ENCODE measurements at places on chromosomes 2 and 18.

- no peak for DNase-seq
Measured at GRCh38 chr18:23943104-23943503, 71.5 kb upstream of the TTC39C start.

DNA sequence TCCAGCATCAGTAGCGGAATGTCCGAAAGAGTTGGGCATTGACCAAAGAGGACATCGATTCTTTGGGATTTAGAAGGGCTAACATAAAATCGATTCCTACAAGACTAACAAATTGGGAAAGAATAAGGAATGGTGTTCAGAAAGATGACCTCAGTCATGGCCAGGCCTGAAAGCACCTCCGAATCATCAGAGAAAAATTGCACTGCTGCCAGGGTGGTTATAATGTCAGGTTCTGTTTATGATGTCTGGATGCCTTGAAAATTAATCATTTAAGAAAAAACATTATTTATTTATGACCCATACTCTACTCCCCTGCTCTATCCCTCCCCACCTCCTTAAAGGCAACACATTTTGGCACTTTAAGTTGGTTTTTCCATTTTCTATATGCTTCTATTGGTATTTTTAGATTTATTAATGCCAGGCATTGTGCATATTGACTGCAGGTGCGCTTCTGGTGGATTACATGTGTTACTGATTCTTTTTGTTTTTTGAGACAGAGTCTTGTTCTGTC lies 104.7 kb downstream of the MYCN start:
- DNase-seq: no peak

DNA sequence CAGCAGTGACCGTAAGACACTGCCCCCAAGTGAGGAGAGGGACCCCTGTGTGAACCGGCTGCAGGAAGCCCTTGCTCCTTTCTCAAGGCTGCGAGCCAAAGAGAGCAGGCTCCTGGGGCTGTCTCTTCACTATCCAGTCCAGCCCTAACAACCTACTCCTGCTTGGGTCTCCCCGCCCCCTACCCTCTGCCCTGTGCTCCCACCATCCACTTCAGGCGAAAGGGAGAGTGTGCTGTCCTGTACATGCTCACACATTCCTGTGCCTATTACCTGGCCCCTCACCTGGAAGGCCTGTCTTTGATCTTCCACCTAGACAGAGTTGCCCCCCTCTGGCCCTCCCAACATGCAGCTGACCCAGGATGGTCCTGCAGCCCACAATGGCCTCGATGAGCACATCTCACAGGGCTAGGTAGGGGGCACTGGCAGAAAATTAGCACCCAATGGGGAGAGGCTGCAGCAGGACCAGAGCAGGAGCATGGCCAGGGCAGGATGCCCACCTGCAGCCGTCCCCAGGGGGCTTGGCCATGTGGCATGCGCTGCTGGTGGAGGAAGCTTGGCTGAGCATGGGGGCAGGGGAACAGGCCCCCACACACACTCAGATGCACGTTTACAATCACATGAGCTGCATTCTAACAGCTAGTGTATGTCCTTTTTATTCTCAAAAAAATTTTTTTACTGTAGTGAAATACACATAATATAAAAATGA lies 93.5 kb downstream of the POLR1A start:
- no peak for DNase-seq

DNA sequence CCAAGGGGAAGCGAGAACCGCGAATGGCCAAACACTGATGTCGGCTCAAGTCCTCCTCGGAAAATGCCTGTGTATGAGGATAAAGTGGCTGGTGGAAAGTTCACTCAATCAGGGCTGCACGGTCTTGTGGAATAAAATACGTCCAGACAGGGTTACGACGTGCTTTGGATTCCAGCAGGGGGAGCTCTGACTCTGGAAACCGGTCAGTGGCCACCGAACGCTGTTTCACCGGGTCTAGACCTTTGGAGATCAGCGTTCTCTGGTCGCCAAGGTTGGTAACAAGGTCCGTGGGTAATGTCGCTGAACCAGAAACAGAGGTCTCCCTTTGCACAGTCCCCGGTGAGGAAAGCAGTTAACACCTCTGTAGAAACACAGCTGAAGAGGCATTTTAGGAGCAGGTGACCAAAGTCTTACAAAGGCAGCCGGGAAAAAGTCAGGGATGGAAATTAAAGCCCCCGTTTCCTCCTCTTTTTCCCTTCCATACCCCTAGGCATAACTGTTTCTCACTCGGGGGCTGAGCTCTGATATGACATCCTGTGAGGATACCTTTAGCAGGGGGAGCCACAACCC lies 47.8 kb downstream of the CDCA7 start:
- DNase-seq: peak; percentile 13

GRCh38 chr2:237150831-237151375 lies 65.2 kb downstream of the COPS8 start:
- DNase-seq: no peak

DNA sequence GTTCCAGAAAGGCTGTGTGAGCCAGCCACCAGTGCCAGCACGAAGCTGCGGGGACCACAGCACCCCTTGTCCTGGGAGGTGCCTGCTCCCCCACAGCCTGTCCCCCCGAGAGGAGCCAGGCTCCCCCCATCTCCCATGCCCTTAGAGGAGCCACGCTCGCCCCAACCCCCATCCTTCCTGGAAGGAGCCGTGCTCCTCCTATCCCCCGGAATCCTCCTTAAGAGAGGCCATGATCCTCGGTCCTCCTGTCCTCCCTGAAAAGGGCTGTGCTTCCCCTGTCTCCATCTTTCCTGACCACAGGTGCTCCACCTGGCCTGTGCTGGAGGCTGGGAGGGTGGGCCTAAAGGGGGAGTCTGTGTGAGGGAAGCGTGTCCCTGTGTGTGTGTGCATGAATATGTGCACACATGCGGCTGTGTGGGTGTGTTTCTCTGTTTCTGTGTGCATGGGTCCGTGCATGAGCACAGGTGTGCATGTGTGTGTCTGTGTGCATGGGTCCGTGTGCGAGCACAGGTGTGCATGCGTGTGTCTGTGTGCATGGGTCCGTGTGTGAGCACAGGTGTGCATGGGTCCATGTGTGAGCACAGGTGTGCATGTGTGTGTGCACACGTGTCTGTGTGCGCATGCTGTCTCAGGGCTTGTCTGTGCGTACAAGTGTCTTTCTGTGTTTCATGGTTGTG lies 80.3 kb downstream of the RTP5 start:
- DNase-seq: no peak

- DNase-seq: no peak
Measured at GRCh38 chr2:66069937-66070720, 364.8 kb upstream of the MEIS1 start.

GRCh38 chr2:236675051-236675450 lies 105.4 kb downstream of the ACKR3 start:
- DNase-seq: no peak

DNA sequence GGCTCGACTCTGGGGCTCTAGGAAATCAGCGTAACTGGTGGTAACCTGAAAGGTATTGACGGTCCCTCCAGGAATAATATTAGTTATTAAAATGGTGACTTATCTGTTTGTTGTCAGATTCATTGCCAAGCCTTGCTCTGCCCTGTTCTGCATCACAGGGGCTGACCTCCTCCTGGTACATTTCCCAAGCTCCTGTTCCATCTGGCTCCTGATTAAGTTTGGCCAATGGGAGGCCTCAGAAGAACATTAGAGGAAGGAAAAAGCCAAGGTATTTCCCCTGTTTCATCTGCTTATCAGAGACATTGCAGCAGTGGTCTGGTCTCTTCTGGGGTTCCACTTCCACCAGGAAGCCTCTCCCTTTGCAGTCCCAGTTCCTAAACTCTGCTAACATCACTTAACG lies 527.0 kb downstream of the TNS1 start:
- DNase-seq: no peak

- DNase-seq: no peak
Measured at GRCh38 chr2:203849010-203849409, 18.6 kb upstream of the CTLA4 start.

DNA sequence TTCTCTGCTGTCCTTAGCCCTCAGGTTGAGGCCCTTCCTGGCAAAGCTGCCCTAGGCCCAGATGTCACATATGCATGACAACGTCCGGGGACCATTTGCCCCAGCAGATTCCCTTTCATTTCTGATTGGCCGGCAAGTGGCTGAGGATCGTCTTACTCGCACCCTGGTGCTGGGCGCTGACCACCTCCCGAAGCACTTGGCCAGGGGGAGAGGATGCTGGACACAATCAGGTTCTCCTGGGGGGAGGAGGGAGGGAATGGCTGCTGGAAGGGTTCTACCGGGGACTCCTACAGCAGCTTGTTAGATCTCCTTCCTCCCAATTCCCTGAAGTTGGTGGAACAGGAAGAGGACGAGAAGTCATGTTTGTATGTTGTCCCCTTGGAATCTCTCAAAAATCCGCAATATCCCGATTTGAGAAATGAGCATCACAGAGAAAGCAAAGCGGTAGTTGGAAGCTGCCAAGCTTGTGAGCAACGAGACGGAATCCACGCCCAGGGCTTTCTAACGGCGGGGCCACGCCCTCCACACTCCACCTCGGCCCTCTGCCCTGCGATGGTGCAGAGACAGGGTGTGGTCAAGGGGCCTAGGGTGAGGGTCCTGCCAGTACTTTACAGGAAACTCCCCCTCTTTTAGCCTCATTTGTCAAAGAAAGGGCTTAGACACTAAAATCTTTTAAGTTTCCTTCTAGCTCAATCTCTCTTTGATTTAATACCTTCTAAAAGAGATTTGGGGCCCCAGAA lies 61.8 kb upstream of the YWHAQ start:
- no peak for DNase-seq

- no peak for DNase-seq
Measured at GRCh38 chr2:191169456-191170300, 18.9 kb upstream of the STAT4 start.

DNA sequence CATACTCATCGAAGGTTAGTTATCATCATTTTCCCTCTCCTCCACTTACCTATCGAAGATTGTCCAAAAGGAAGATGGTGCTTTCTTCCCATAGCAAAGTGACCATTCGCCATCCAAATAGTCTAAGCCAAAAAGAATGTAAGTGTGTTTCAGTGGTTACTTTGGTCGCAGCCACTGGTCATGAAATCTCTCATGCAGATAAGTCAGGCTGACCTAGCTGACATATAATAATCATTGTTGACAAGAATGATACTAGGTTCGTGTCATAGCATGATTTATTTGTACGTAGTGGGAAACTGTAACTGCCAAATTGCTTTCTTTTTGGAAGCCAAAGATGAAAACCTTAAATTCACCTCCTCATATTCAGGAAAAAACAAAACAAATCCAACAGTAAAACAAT lies 89.6 kb upstream of the PMAIP1 start:
- DNase-seq: no peak

DNA sequence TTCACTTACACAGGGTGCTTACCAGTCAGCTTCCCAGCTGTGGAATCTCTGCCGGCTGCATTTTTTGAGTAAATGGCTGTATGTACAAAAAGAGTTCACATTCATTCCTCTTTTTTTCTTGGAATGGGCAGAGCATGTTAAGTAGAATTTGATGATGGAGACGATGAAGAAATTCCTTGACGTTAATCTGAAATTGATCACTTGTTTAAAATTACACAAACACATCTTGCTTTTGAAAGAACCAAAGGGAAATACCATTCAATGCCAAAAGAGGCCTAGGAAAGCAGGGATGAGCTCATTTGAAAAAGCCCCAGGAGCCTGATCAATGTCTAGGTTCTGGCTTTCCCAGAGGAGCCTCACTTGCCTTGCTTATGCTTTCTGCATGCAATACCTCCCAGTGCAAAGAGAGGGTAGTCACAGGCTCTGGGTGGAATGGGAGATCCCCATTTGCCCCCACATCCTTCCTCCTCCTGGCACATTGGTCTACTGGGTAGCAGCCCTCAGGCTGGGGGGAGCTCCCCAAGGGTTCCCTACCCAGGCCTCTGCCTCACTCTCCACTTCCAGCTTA lies 12.3 kb upstream of the SMAD7 start:
- no peak for DNase-seq

DNA sequence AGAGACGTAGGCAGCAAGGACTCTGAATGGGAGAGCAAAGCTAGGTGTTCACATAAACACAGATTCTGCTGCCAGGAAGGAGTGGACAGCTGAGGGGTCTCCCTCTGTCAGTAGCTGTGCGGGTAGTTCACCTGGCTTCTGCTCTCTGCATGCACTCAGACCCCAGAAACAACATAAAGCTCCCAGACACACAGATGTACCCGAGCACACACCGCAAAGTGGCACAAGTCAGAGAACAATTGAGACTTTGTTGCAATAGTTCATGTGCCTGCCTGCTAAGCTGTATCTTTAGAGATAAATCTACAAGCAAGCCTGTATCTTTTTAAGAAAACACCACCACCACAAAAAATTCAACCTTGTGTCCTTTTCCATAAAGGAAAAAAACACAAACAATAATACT lies 420.0 kb upstream of the ST6GAL2 start:
- DNase-seq: no peak

DNA sequence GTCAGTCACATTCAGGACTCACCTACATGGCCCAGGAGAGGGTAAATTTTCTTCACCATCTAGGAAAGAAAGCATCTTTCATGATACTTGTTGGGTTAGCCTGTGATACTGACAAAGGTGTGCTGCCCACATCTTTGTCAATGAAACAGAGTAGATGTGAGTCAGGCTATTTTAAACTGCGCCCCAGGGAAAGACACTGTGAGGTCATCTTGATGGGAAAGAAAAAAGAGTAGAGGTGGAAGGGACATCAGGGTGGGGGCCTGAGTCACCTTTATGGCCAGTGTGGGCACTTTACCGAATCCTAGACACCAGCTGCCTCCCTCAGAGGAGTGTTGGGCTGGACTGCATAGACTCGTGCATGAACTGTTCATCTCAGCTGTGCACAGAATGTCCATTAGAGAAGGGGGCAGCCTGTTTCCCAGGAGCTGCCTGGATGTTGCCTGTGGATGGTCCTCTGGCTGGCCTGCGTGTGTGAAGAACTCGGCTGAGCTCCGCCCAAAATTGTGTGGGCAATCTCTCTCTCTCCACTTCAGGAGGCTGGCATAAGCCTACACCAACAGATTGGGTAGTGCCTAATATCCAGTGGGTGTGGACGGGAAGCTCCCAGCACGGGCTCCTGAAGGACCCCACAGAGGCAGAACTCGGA lies 278.7 kb upstream of the PXDN start:
- DNase-seq: no peak

DNA sequence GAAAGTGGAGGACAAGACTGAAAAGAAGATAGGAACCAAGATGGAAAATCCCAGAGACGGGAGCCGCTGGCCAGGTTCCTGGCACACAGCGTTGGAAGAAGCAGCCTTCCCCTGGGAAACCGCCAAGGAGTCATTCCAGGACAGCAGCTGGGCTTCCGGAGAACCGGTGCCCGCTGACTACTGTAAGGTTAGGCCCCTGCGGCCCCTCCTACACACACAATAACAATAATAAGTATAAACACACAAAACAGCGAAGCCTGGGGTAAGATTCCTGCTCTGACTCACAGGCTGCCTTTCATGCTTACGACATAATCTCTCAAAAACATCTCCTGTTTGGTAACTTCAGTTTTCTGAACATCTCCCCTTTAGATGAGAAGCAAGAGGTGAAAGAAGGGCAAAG lies 28.1 kb upstream of the MYCN start:
- no peak for DNase-seq

All from T-helper 22 cell (primary cell).